ENCODE measurements at places on chromosomes 16 and 17.

GRCh38 chr16:23527961-23528643 lies 17.8 kb upstream of the GGA2 start:
- DNase-seq, result no peak

DNA sequence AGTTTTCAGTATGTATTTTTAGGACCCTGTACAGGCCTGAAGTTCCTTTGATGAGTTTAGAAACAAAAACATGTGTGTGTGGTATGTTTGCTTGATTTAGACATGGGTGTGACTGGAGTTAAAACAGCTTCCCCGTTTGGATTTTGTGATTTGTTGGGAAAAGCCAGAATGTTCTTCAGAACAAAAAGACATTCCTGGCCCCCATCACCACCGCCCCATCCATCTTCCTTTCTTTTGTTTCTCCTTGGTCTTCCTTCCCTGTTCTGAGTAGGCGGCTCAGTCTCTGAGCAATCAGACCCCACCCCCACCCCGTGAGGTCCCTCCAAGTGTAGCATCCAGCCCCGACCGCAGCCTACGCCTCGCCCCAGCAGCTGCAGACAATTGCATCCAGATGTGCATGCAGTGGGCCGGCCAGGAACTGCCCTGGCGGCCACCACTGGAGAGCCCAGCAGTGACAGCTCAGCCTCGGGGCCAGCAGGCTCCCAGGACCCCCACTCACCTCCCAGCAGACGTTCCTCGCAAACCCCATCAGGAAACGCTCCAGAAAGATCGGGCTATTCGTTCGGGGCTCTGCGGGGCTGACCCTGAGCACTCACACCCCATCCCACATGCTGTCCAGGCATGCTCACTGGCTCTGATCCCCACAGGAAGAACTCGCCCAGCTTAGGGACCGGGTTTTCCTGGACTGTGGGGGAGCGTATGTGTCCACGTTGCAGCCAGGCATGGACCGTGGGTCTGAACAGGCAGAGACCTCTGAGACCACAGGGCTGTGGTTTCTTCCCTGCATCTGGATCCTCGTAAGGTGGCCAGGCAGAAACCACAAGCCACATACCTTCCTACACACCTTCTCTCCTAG lies 99.8 kb upstream of the CDH5 start:
- no peak for DNase-seq

DNA sequence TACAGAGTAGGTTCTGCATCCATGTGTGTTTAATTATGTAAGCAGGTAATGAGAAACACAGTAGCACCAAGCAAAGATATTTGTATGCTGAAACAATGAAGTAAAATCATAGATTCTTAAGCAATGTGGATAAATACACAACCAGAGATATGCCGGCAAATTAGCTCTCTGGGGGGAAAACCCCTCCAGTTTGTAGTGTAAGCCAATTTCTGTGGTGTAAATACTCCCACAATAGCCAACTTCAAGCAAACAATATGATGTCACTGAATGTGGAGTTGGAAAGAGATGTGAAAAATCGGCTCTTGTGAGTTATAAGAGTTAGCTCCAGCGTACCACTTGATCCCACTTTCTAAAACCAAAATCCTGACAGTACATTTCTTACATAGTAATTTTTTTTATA lies 3.9 kb upstream of the KRT38 start:
- DNase-seq, result no peak

DNA sequence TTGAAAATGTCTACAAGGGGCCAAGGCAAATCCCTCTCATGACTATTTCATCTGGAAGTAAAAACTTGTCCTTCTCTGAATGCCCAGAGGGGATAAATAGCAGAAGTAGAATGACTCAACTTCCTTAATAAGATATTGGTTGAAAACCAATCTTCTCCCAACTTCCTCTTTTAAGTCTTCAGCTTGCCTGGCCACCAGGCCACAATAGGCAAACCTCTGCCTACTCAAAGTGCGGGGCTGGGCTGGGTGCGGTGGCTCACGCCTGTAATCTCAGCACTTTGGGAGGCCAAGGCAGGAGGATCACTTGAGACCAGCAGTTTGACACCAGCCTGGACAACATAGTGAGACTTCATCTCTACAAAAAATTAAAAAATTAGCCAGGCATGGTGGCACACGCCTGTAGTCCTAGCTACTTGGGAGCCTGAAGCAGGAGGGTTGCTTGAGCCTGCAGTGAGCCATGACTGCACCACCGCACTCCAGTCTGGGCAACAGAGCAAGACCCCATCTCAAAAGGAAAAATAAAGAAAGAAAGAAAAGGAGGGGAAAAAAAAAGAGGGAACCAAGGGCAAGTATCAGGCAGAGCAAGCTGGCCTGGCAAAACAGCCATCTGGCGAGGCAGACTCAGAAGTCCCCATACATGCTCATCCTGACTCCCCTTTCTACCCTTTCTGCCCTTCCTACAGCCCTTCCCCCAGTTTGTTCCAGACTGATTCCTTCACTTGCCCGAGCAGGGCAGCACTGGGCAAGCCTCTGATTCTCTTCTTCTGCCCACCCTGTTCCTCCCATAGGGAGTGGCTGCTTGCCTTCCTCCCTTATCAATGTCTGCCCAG lies 20.6 kb downstream of the MAP3K14 start:
- DNase-seq, result no peak

DNA sequence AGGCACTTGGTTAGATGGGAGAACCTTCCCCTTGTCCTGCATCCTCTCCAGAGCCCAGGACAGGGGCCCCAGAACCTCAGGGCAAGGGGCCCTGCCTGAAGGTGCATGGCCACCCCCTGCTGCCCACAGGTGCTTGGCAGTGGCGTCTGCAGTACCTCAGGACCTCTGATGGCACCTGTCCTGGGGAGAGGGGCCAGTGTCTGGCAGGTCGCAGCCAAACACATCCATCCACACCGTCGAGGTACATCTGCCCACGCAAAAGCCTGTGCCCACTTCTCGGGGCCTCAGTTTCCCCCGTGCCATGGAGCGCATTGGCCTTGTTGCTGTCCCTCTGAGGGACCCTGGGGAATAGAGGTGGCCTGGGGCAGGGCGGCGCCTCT lies 9.3 kb downstream of the MAP2K3 start:
- DNase-seq, result no peak

- no peak for DNase-seq
Measured at GRCh38 chr16:89404561-89404960, 85.8 kb downstream of the ANKRD11 start.

DNA sequence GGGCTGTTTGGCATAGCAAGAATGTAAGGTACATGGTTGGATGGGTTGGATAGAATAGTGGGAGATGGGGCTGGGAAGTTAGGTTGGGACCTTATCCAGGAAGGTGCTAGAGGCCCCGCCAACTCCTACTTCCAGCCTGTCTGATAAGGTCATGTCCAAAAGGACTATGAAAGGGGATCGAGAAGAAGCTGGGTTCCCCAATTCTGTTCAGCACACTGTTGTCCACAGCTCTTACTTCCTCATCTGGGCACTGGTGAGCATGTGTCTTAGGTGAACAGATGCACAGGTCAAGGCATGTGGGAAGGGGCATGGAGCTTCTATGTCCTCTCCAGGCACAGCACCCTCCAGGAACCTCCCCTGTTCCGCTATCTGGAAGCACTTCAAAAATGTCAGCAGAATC lies 5.6 kb upstream of the ULK2 start:
- DNase-seq, result no peak

- no peak for DNase-seq
Measured at GRCh38 chr17:48238933-48239602, 131.5 kb downstream of the SNX11 start.

DNA sequence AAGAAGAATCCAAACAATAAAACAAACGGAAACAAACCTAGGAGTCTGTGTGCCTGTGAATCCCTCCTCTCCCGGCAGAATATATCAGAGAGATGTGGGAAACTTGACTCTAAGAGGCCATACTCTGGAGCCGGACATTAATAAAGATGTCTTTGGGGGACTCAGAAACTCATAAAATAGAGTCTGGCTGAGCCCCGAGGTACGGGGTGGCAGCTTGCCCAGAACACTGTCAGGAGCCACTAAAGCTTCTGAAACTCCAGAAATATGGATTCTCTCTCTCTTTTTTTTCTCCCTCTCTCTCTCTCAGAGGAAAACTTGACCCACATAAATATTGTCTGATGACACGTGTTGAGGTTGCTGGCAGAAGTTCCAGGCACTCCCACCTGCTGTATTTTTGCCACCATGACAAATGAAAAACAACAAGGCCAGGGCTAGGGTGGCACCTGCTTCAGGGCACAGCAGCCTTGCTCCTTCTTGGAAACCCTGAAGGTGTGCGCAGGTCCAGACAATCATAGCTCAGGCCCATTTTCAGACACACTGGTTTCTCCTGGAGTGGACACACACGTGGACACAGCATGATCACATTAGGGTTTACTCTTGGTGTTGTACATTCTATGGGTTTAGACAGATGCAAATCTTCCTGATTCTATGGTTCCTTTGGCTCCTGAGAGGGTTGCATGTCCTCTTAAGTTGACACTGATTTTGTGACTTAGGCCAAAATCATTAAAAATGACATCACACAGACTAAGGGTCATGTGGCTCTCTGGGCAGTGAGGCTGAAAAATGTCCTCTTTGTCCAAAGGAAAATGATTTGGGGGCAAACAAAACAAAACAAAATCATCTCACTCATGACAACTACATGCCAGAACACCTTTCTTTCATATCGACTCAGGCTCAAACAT lies 282.6 kb upstream of the IRX3 start:
- no peak for DNase-seq

DNA sequence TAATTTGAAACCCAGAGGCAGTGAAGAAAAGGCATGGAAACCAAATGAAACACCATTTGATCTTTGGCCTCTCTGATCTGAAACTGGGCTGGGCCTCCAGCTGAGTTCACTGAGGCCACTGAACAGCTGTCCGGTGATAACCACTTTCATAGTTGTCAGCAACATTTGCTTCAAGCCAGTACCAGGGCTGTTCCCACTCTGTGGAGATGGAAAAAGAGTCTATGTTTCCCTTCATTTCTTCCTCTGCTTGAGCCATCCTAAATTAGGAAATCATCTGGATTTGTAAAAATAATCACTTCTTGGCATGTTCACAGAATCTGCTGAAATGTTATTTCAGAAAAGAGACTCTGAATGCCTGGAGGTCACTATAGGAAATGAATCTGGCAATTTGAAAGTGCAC lies 119.3 kb downstream of the STX8 start:
- DNase-seq, result no peak

DNA sequence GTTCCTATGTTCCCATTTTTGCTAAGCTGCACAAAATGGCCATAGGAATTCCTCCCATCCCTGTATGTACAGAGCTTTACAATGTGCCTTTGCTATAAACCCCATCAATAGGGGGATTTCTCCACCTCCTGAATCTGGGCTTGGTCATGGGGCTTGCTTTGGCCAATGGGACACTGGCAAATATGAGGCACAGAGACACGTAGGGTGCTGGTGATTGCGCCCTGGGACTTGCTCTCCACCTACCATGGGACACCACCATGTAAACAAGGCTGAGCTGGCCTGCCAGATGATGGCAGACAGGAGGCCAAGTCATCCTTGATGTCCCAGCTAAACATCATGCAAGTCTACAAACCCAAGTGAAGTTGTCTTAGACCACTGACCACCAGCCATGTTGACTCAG lies 15.3 kb upstream of the ALDH3A1 start:
- DNase-seq, result no peak

DNA sequence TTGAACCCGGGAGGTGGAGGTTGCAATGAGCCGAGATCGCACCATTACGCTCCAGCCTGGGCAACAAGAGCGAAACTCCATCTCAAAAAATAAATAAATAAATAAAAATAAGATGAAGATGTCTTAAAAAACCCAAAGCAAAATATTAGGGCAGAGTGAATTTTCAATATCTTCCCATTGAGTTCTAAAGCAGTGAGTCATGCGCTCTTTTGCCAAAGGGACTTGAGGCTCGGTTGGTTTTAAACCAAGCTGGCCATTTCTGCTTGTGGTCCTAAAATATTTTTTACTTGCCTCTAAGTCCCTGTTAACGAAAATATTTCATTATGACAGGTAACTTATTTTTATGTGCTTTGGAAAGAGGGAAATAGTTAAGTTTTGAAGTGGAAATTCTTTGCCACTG lies 4.7 kb downstream of the PAFAH1B1 start:
- DNase-seq, result no peak

DNA sequence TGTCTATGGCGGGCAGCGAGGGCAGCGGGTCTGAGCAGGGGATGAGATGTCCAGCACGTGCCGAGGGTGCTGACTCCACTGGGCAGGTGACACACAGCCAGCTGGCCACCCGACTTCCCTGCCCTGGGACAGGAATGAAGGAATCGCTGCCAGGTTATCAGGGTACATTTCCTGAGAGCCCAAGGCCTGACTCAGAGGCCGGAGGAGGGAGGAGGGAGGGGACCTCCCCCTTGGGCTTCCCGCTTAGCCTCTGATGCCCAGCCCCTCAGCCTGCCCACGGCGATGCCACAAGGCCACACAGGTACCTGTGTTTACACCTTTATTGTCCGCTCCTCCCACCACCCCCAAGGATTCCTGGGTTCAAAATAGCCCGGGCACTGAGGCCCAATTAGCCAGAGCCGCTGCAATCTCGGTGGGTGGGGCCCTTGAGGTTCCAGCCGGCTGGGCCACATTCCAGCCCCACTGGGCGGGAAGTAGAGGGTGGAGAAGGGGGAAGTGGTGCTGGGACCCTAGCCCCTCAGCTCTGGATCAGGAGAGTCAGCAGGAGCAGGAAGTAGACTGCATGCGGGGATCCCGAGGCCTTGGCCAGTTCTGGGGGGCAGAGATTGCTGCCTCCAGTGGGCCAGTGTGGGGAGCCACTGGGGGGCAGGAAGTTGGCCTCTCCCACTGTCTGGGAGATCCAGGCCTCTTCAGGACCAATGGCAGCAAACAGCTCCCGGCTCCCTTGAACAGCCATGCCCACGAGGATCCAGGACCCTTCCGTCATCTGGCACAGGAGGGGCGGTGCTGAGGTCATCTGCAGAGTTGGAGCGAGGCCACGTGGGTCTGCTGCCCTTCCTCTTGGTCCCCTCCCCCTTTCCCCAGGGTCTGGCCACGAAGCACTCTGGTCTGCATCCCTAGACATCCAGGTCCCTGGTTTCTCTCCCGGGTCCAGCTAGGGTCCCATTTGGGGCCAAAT lies 3.4 kb upstream of the PRSS8 start:
- DNase-seq, result no peak

DNA sequence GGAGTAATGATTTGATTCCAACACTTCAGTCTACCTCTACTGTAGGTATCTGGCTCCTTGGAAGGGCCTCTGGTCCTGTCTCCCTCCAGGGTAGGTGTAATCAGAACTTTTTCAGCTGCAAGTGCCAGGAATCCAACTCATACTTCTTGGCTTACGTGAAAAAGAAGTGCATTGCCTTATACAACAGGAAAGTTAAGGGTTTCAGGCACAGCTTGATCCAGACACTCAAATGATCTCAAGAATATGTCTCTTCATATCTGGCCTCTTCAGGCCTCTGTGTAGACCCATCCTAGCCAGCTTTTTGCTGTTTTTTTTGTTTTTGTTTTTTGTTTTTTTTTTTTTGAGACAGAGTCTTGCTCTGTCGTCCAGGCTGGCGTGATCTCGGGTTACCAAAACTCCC lies 4.2 kb upstream of the CORO1A start:
- no peak for DNase-seq

GRCh38 chr17:21174713-21175112 lies 39.2 kb downstream of the TMEM11 start:
- DNase-seq, result no peak

GRCh38 chr17:17001076-17001777 lies 29.3 kb upstream of the TNFRSF13B start:
- DNase-seq, result no peak

GRCh38 chr17:3447625-3448024 lies 14.0 kb upstream of the OR1E2 start:
- no peak for DNase-seq

- no peak for DNase-seq
Measured at GRCh38 chr16:67856927-67857546, 9.5 kb upstream of the CENPT start.

GRCh38 chr17:373613-374230 lies 21.1 kb upstream of the RPH3AL start:
- no peak for DNase-seq

Data from stimulated activated CD8-positive, alpha-beta memory T cell treated with anti-CD3 and anti-CD28 coated beads, Interleukin-4, amount 100 ng/mL, for 1 hour (primary cell).